Activated CD8-positive, alpha-beta T cell treated with anti-CD3 and anti-CD28 coated beads, Interleukin-2, amount 10 ng/mL, durations not matched to agents 7 days and 5 days (primary cell): ENCODE measurements at places on chromosomes 7 and 10. TPM values are rescaled to one million over a fixed set of nuclear protein-coding genes. Genes with fewer than 3 reads are reported as not detected.

GRCh38 chr10:90458054-90458453 lies 399.8 kb downstream of the HTR7 start:
- DNase-seq, result no peak

GRCh38 chr10:113056441-113057021 lies 106.5 kb downstream of the TCF7L2 start:
- no peak for DNase-seq

GRCh38 chr10:79929409-79929904 lies 19.4 kb downstream of the SFTPD start:
- peak; percentile 82 for DNase-seq

GRCh38 chr10:44347609-44348400 lies 37.1 kb downstream of the CXCL12 start:
- no peak for DNase-seq

The OR2A7 gene
- 1.6 TPM for total RNA-seq

GRCh38 chr7:19117870-19118608 lies 603 bp upstream of the TWIST1 start:
- no peak for DNase-seq

DNA sequence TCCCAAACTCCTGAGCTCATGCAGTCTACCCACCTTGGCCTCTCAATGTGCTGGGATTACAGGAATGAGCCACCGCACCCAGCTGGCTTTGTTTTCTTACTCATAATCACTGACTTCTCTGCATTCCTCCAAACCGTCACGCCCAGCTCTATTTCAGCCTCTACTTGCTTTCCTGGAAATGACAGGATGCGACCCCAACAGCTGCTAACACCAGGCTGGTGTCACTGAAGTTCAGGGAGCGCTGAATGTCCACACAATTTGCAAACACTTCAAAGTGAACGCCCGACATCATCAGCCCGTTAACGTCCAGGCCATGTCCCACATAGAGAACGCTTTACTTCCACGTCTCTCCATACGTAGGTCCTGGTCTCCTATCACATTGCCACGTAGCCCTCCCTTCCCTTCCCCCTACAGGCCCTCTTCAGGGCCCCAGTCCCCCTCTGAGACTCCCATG lies 12.8 kb upstream of the PROSER2 start:
- no peak for DNase-seq

DNA sequence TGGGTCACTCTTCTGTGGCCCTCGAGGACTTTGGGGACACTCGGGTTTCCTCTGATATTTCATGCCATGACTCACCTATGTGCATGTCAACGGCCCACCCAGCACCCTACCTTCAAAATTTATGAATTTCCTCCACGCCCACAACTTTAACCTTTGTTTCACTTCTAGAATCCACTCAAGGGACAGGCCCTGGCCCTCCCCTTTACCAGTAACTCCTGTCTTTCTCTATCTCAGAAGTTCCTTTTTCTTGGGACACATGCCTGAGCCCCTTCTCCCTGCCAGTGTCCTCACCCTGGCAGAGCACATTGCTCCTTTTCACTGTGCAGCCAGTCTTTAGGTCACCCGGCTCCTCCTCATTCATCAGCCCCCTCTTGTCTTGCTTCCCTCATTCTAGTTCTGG lies 282.5 kb upstream of the KLF6 start:
- peak; percentile 40 for DNase-seq

- DNase-seq, result no peak
Measured at GRCh38 chr7:112802406-112802805, 12.2 kb upstream of the TMEM168 start.

DNA sequence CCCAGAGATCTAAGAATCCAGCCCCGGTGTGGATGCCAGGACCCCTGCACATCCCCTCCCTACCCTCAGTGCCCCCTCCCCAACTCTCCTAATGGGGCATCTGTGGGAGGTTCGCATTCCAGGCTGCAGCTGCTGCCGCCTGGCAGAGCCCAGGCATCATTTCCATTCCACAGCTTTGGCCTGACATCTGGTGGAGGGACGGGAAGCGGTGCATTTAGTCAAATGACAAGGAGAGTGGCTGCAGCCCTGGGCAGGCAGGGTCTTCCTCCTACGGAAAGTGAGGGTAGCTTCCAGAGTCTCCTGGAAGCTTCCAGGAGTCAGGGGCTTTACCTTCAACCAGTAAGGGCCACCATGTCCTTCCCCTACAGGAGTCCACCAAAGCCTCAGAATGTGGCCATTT lies 30.8 kb downstream of the PRLHR start:
- no peak for DNase-seq

The OR6V1 gene
- total RNA-seq, result not detected

- no peak for DNase-seq
Measured at GRCh38 chr7:47351233-47352154, 230.4 kb downstream of the TNS3 start.

The TAS2R3 gene
- 0.73 TPM for total RNA-seq

DNA sequence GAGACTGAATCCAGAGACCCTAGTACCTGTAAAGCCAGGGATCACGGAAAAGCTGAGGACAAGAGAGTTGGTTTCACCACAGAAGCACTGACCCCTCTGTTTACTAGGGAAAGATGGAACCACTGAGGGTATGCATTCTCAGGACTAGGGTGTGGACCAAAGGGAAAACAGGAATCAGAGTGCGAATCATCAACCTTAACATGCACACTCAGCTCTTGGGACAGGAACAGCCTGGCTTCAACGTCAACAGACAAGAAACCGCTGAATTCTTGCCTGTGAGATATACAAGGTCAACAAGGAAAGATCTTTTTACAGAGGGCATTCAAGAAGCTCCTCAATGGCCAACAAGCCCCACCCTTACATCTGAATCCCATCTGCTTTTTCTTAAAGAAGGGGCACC lies 14.9 kb downstream of the TNRC18 start:
- no peak for DNase-seq

DNA sequence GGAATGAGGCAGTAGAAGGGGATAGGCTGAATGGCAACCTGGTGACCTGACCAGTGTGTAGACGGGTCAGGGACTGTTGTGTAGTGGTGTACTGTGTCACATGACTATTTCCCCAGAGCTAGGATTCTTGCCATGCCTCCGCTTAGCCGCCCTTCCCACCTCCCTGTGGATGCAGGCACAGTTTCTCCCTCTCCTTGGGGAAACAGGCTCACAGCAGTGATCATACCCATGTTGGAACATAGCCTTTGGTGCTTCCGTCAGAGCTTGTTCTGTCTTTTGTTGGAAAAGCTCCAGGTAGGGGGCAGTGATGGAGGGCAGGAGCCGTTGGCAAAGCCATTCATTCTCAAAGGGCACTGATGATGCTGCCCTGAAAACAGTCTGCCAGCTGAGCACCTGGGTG lies 44.3 kb downstream of the OGDH start:
- DNase-seq, result no peak

GRCh38 chr10:117503244-117504205 lies 39.0 kb upstream of the EMX2 start:
- no peak for DNase-seq

DNA sequence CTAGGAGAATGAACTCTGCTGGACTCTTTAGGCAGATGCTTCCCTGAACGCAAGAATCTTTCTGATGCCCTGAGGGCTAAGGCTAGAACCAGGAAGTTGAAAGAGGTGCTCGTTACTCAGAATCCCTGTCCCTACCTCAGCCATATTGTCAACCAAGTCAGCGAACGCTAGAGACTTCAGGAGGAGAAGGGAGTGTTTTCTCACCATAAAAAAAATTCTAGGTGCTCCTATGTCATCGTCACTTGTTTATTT lies 359.4 kb downstream of the PRPF18 start:
- DNase-seq, result no peak

DNA sequence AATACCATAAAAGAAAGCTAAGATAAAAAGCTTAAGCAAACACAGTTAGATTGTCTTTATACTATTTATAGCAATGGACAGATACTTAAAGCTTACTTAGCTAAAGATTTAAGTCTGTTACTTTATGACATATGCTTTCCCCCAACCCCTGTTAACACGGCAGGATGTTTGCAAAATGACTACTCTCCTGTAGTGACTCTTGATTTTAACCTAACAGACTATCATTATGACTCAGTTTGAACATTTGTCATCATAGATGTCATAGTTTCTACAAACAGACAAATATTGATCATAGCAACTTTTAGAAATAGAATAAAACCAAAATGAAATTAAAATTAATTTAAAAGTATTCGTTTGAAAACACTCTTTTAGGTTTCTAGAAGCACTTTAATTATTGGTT lies 7.8 kb upstream of the COMMD3 start:
- DNase-seq, result peak; percentile 50

The NUTM2A gene
- total RNA-seq, result 0.71 TPM

DNA sequence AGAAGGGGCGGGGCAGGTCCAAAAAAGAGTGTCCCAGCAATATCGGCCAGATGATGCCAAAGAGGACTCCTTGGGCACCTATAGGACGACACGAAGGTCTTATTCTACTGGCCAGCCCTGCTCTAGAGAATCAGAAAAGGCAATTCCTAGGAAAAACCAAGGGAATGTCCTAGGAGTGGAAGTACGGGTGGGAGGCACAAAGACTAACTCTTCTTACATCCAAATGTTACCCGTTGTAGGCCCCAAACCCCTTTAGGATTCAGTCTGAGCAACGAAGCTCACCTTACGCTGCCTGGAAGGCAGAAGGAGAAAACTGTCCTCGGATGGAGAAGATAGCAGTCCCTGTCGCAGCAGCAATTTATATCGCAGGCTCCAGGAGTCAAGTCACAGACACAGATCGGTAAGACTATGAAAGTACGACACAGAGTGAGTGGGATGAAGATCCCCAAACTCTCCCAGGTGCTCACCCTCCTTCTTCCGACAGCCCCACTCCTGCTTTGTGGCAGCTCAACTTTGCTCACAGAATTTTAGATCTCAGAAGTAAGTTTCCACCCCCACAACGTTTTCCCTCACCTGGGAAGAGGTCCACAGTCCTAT lies 558 bp downstream of the TCTN3 start:
- no peak for DNase-seq

- no peak for DNase-seq
Measured at GRCh38 chr10:59700709-59701108, 8.9 kb downstream of the SLC16A9 start.

DNA sequence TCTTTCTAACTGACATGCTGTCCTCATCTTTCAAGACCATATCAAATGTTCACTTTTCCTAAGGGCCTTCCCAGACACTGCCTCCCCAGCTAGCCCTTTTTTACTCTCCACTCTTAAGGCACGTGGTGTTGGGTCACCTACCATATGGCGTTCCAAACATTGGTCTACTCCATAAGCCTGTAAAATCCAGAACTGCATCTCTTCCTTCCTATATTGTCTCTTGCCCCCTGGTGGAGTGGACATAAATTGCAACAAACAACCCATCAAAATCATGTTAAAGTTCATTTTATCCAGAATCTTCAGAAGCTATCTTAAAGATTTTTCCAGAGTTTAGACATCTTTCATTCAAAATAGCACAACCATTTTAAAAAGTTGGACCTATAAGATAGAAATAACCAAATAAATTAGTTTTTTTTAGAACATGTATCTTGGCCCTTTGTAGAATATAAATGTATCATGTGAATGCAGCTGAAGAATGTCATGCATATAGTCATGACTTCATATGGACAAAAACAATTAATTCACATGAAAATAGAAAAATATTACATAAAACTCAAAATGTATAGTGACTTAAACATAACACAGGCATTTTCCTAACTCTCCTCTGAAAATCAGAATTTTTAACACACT lies 180.6 kb upstream of the CHRM2 start:
- DNase-seq, result no peak

The TRIL gene
- total RNA-seq, result not detected

DNA sequence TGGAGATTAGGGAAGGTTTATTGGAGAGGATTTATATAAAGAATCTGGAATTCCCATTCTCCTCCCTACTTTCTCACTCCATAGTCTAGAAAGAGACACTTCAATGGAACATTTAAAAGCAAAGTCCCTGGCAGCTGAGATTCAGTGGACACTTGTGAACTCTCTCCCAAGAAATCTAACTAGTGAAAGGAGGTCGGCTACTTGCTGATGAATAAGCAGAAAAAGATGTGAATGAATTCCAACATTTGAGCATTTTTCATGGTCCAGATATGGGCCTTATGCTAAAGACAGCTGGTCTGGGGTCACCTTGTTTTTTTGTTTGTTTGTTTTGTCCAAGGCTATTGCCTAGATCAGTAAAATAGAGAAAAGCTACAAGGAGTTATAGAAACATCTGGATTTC lies 141.1 kb upstream of the LRRTM3 start:
- no peak for DNase-seq

The ABCB1 gene
- total RNA-seq, result 4.8 TPM

The ANKRD30A gene
- not detected for total RNA-seq

- DNase-seq, result peak; percentile 39
Measured at GRCh38 chr7:36283711-36284130, 105.9 kb upstream of the ANLN start.

The DIP2C gene
- total RNA-seq, result 0.34 TPM

The ZSCAN21 gene
- total RNA-seq, result 5.8 TPM

GRCh38 chr7:65812281-65812680 lies 60.6 kb upstream of the VKORC1L1 start:
- DNase-seq, result no peak

The HOXA9 gene
- total RNA-seq, result not detected

- no peak for DNase-seq
Measured at GRCh38 chr10:98293550-98294269, 25.7 kb upstream of the LOXL4 start.
